ENCODE measurements at places on chromosomes 5 and 9.

DNA sequence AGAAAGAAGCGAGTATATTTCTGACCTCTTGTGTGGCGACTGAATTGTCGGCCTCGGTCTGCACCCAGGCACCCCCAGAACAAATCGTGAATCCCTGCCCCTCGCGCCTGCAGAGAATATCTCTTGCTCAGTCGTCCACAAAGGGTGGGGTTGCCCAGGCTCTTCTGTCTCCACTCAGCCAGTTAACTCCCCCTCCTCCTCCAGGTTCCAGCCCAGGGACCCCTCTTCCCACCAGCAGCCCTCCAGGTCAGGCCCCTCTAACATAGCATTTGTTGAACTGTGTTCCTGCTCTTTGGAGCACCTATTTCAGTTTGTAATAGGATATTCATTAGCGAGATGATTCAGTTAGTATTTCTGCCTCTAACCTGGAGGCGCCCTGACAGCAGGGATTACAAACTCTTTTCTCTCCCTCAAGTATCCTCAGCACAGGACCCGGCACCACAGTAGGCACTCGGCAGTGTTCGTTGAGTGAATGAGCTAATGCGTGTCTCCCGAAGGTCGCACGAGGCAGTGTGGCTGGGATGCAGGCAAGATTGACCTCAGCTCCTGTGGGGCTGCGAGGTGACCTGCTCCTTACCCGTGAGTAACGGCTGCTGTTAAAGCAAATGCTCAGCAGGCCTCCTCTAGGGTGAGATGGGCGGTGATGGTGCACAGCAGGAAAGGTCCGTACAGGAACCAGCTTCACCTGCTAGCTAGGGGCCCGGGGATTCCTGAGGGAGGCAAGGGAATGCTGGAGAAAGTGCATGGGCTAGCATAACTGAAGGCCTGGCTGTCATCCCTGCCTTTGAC, 25.8 kb downstream of the ZBTB34 start:
- DNase-seq: no peak

DNA sequence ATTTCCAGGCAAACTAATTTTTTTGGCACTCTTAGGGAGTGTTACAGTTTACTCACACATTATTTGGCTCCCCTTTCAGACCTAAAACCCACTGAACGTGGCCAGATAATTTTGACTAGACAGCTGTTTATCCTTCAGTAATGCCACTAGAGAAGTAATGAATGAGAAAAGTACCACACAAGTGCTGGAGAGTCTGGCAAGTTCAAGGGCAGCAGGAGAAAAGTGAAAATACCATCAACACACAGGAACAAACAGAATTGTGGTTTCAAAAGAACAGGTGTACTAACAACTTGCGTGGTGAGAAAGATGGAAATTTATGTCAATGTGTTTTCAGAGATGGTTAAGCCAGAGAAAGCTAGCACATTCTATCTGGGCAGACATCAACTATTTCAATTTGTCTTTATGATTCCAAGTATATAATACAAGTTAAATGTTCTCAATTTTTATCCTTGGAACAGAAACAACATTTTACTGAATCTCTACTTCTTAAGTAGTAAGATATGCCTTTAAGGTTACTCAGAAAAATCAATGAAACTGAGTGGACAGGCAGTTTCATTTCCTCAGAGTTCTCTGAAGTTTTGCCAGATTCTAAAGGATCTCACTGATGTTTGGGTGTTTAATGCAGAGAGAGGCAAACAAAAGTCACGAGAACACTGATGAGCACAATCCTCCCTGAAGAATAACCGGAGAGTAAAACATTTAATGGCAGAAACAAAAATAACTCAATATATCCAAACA, 91.0 kb downstream of the ARSB start:
- DNase-seq: no peak

DNA sequence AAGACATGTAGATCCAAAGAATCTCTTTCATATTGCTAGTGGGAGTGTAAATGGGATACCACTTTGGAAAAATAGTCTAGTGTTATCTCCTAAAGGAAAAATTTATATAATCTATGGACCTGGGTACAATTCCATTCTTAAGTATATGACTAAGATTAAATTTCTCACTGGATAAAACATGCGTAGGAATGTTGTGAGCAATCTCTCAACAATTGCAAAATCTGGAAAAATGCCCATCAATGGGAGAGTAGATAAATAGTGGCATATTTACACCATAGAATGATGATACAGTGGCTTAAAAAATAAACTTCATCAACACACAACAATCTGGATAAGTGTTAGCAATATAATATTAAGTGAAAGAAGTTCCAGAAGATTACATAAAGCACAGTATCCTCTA, 469.5 kb downstream of the MAN2A1 start:
- no peak for DNase-seq

GRCh38 chr5:72878854-72879253, 62.4 kb downstream of the TNPO1 start:
- no peak for DNase-seq
